Activated CD8-positive, alpha-beta memory T cell treated with anti-CD3 and anti-CD28 coated beads, Interleukin-2, amount 50 U/mL, for 4 hours (primary cell): ENCODE measurements at places on chromosomes 12 and 14.

GRCh38 chr14:75456997-75457335, 29.1 kb downstream of the JDP2 start:
- DNase-seq: no peak

GRCh38 chr12:89678225-89678624, 30.4 kb downstream of the ATP2B1 start:
- DNase-seq: no peak

DNA sequence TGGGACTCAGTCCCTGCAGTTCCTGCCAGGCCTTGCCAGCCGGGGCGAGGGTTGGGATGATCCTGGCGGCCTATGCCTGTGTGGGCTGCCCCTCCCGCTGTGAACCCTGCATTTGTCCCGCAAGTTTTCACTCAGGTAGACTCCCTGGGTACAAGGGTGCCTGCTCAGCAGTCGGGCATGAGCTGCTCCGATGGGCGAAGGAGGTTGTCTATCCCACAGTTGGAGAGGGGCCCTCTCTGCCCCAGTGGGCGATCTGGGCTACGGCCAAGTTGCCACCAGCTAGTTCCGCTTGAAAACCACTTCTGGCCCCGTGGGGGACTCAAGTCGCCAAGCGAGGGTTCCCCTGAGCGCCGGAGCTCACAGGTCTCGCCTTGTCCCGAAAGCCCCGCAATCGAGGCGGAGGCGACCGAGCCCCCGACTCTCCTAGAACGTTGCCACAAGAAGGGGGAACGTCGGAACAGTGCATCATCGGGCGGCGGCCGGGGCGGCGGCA, 365 bp upstream of the TPI1 start:
- DNase-seq: no peak

GRCh38 chr12:66430106-66430505, 127.8 kb downstream of the HELB start:
- no peak for DNase-seq

DNA sequence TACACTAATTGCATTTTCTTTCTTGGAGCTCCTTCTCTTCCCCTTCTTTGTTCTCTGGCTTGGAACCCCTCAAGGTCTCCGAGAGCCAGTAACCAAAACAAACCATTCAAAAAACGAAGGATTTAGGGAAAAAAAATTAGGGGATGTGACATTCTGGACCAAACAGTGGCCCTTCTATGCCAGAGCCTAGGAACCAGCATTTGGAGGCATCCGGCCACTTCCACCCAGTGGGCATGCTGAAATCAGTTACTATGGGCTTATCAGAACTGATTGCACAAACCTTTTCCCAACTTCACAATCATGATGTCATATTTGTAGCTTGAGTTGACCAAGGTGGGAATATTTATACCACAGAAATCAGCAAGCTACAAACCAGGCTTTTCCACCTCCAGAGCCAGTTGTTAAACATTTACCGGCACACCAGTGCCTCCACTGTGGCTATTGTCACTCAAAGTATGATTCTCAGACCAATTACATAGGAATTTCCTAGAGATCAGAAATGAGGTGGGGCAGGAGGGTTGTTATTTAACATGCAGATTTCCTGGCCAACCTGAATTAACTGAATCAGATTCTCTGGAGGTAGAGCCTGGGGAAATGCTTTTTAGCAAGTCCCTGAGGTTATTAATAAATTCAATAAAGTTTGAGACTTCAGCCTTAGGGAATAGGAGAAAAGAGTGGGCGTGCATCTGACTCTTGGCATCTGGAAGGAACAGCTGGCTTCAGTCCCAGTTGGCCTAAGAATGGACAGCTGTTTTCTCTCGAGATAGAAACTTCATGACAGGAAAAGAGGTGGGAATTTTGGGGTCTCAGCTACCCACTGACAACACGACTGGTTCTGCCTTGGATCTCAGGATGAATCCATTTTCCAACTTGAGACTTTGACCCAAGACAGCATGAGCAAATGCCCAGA, 273.9 kb downstream of the ZFP36L1 start:
- DNase-seq: no peak

DNA sequence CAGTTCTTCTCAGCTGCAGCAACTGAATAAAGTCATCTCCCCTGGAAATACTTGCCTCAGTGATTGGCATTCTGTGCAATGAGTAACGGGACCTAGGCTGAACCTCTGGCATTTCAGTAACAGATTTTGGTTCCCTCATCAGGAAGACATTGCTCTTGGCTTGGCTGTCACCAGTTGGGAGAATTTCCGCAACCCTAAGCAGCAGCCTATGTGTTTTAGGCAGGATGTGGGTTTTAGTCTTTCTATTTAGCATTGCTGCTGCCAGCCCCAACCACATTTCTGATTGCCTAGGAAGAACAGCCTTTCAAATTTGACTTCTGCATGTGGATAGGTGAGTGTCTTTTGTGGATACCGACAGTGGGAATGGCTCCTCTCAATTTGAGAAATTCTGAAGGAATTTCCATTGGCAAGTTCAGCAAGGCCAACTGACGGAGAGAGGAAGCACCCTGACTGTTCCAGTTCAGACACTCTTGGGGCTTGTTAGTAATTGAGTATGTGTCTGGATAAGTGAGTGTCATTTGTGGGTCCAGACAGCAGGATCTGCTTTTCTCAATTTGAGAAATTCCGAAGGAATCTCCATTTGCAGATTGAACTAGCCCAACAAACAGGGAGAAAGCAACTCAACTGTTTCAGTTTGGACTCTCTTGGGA, 19.0 kb upstream of the CLEC2A start:
- peak; percentile 22 for DNase-seq

- no peak for DNase-seq
Measured at GRCh38 chr12:32566663-32567295, 112.3 kb upstream of the DNM1L start.
